Hippocampal formation (tissue), 2 donors: ENCODE measurements at places on chromosomes 3 and 15.

GRCh38 chr15:33675246-33675645 is 293.1 kb upstream of the CHRM5 start:
- no peak for DNase-seq

GRCh38 chr3:9727041-9727595 is 4.4 kb upstream of the BRPF1 start:
- no peak for DNase-seq

DNA sequence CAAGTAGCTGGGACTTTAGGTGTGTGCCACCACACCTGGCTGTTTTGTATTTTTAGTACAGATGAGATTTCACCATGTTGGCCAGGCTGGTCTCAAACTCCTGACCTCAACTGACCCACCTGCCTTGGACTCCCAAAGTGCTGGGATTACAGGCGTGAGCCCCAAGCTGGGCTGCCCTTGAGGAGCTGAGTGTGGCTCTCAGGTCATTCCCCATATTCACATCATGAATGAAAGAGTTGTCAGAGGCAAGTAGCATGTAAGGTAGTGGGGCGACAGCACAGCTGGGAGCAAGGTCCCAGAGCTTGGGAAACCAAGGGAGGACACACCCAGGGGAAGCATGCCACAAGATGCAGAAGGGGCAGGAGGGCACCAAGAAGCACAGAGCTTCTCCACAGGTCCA is 4.9 kb downstream of the CCDC71 start:
- no peak for DNase-seq

- DNase-seq = no peak
These were observed 271.9 kb upstream of the GADL1 start for GRCh38 chr3:31166249-31166885.

DNA sequence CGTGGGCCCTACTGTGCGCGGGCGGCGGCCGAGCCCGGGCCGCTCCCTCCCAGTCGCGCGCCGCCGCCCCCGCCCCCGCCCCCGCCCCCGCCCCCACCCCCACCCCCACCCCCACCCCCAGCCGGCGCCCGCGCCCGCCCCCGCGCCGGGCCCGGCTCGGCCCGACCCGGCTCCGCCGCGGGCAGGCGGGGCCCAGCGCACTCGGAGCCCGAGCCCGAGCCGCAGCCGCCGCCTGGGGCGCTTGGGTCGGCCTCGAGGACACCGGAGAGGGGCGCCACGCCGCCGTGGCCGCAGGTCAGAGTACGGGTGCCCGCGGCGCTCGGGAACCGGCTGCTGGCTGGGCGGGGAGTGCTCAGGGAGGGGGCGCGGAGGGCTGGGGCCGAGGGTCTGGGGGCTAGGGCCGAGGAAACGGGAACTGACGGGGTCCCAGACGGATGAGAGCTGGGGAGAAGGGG is 1.1 kb upstream of the PPARG start:
- no peak for DNase-seq

- DNase-seq = no peak
These were observed 268.5 kb upstream of the TMC3 start for GRCh38 chr15:81642451-81642990.

GRCh38 chr3:69628951-69629350 is 110.3 kb upstream of the MITF start:
- no peak for DNase-seq

DNA sequence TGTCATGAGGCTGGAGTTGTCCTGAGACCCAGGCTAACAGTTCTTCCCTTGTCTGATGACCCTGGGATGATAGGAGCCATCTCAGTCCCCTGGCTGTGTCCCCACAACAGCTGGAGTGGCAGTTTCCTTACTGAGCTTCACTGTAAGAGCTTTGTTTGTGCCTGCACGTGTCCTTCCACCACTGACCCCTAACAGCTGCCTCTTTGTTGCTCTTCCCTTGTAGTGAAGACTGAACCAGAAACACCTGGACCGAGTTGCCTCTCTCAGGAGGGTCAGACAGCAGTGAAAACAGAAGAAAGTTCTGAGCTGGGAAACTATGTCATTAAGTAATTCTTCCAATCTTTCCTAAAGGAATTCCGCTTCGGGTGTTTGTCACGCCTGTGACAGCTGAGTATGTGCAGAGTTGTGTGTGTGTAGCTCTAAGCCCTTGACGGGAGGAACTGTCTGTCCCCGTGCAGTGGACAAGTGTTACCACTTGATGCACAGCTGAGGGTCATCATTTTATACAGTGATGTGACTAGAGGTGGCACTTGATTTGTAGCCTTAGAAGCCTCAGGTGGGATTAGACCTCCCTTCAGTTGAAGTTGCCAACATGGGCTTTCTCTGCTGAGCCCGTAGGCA is 25.0 kb downstream of the MAP6D1 start:
- peak; percentile 89 for DNase-seq

DNA sequence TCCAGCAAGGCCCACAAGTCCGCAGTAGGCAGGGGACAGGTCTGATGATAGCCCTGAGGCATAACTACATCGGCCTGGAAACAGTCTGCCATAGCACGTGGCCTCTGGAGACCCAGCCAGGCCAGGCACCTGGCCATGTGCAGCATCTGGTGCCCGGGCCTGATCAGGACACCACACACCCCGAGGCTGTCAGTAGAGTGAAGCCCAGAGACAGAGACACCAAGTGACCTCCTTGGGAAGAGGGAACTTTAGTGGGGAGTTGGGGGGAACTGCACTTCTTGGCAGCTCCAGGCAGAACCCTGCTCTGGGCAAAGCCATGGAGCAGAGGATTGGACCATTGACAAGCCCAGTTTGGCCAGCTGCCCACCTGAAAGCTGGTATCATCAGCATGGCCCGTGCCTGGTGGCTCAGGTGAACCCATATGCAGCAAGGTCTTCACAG is 1.2 kb downstream of the SHISA5 start:
- peak; percentile 30 for DNase-seq

DNA sequence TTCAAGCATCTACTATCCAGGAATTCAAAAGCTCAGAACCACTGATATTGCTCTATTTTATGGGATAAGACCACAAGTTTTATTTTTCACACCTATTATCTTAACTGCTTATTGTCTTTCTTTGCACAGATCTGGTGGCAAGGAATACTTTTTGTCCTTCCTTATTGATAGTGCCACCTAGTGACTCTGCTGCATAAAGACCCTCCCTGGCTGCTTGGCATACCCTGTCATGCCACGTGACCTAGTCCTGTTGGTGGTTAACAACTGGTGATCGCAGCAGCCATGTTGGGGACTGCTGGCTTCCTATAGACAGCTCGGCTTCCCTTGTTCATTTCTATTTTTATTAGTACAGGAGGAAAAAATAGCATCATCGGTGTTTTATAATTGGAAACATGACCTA is 236.3 kb downstream of the MEX3B start:
- DNase-seq = no peak

DNA sequence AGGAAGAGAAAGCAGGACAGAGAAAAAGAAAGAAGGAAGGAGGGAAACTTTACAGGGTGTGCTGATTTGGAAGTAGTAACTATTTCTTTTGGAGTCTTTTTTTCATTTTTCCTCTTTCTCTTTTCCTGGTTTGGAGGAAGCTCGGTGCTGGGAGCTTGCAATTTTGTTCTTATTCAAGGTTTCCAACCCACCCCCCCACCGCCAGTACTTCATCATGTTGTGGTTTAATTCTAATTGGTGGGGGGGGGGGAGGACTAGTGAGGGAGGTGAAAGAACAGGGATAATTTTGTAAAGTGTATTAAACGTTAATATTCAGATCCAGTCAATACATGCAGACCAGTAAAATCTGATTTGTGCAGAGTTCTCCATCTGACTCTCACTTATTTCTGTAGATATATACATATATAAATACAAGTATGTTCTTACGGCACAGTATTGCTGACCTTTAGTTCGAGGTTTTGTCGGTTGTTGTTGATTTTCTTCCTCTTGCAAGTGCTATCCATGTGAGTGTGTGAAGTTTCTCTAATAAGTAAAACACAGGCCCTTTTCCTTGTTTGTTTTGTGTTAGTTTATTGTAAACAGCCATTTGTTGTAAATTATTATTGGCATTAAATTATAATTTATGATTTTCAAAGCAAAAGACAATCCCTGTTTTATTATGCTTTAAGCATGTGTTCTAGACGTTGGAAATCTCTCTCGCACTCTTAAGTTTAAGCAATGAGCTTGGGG is 9.3 kb downstream of the NR2F2 start:
- DNase-seq = no peak

GRCh38 chr3:12996181-12996506 is 77.1 kb downstream of the IQSEC1 start:
- DNase-seq = no peak

GRCh38 chr15:88326924-88327323 is 70.4 kb upstream of the NTRK3 start:
- DNase-seq = no peak

- DNase-seq = no peak
These were observed 130.9 kb downstream of the ASB7 start for GRCh38 chr15:100733101-100733842.

GRCh38 chr3:115187149-115187757 is 40.2 kb upstream of the ZBTB20 start:
- no peak for DNase-seq

DNA sequence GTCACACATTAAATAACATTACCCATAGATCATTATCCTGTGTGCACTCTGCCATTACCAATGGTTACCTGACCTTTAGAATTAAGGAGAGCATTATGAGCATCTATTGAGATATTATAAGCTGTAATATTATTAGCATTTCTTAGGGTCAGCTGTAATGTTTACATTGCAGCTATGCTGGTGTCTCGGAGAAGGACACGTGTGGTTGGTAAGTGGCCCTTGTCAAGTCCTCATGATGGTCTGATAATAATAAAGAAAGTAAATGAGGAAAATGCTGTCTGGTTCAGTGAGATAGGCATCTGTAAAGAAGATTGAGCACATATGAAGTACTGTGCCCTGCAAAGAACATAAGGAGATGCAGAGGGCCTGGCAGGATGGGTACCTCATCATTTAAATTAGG is 71.7 kb upstream of the ARL6 start:
- DNase-seq = no peak

GRCh38 chr3:34141841-34142337 is 343.5 kb downstream of the PDCD6IP start:
- DNase-seq = no peak

- DNase-seq = no peak
These were observed 118.3 kb upstream of the FOXB1 start for GRCh38 chr15:59885832-59886231.

- no peak for DNase-seq
These were observed 121.8 kb downstream of the ADAM10 start for GRCh38 chr15:58627701-58628100.

DNA sequence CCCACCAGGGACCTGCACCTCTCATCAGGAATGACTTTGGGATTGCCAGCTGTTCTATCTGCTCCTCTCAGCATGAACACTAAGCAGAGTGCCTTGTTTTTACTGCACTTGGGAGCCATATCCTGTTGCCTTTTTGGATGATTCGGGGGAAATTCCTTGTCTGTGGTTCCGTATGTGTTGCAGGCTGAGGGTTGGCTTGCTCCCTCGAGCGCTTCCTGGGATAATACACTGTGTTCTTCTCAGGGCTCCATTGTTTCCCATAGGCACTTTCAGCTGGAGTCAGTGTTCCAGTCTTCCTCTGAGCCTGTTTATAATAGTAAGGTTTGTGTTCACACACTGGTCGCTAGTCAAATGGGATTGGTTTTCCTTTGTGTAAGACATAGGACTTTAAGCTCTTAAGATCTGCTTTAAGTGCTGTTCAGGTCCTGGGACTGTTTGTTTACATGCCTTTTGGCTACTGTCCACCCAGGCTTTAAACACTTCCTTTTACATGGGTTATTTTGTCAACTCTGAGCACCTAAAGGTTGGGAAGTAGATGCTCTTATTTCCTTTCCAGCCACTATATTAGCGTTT is 23.4 kb downstream of the BOC start:
- DNase-seq = no peak

- DNase-seq = no peak
These were observed 124.3 kb upstream of the EIF1B start for GRCh38 chr3:40185029-40185695.
